HT-29 (cell line): ENCODE measurements at places on chromosomes 5 and 9.
A peak's percentile ranks its signal among the peaks of the same experiment; 100 is the strongest.

GRCh38 chr5:109113608-109114007 is 296.2 kb downstream of the PJA2 start:
- DNase-seq, result no peak

- peak; percentile 43 for DNase-seq
Observed at GRCh38 chr5:89351975-89352374, 469.0 kb upstream of the MEF2C start.

DNA sequence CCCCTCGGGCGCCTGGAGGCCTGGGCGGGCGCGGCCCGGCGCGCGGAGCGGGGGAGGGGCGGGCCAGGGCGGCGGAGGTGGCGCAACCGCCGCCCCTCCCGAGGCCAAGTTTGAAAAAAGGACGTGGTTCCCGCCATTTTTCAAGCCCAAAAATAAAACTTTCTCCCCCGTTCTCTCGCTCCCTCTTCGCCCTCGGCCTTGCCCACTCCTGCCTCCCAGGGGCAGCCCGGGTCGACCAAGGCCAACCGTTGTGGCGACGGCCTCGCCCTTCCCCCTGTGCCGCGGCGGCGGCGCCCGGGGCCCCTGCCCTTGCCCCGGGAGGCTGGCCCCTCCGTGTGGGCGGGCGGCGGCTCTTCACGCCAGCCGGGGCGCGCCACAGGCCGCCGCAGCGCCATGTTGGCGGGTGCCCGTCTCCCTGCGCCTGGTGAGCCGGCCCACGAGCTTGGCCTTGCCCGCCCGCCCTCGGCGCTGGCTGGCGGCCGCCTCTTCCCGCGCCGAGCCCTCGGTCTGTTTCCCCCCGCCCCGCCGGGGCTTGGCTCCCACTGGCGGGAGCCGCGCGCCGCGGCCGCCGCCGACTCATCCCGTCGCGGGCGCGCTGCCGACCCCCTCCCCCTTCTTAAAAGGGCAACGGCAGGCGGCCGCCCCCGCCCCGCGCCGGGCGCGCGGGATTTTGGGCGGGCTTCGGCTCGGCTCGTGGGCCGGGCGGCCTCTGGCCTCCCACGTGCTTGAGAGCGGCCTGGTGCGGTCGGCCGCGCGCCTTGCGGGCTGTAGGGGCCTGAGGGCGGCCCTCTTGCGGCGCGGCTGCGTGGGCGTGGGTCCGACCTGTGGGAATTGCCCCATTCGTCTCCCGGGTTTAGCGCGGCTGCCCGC is 1.3 kb downstream of the ANP32B start:
- DNase-seq, result peak; percentile 72

DNA sequence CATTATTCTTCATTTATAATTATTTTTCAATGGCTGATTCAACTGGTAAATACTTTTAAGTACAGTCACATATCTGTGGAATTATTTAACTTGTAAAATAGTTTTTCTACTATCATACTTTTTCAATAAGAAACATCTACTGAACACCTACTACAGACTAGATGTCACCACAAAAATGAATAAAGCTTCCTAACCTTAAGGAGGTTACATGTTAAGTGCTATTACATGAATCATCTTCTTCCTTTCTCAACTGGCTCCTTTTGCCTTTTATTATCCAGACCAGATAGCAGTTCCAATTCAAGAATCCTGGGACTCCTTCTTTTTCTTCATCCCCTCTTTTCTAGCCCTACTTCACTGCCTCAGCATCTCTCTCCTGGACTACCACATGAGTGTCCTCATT is 4.7 kb downstream of the PGGT1B start:
- DNase-seq, result no peak
